ENCODE measurements at places on chromosomes 3 and 15. TPM values are rescaled to one million over a fixed set of nuclear protein-coding genes. Genes with fewer than 3 reads are reported as not detected.

DNA sequence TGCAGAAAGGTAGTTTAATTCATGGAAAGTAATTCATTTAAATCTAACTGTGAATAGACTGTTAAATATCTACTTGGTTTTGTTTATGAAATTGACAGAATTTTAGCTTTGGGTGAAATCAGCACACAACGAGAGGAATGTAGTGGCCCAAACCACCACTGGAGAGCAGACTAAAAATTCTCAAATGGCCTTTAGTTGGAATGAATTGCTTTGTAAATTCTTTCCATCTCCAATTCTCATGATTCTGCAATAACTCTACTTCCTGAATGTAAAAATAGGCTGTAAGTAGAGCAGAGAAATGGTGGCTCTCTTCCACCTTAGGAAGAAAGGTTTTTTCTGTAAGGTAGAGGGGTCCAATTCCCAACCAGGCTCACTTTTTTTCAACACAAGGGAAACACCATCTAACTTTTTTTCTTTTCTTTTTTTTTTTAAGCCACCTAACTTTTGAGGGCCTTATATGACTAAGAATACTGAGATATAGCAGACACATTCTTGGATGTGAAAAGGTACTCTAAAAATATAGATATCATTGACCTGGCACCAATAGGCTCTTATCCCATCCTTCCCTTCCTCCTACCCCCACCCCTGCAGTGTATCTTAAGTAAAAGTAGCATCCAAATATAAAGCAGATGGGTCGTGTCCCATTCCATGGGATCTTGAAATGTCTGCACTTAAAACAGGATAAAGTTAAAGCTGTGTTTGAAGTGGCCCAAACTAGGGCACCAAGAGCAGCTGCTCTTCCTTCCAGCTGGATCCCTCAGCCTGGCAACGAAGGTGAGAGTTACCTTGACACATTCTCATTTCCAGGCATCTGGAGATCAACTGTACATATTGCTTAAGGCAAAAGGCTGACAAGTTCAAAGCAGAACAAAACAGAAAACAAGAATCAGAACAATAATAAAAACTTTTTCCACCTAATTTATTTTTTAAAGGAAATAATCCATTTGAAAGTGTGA lies 194.1 kb downstream of the TPRG1 start:
- no peak for DNase-seq
- no peak overlapping the region for H3K4me3 ChIP-seq
- no peak overlapping the region for H3K27ac ChIP-seq

GRCh38 chr3:178714925-178715832 lies 178.9 kb downstream of the KCNMB2 start:
- H3K36me3 ChIP-seq, result no peaks in the 10 kb centered on the region
- no peaks in the 10 kb centered on the region for H3K27me3 ChIP-seq
- no peaks in the 10 kb centered on the region for H3K4me1 ChIP-seq
- no peak overlapping the region for H3K27ac ChIP-seq
- H3K4me3 ChIP-seq, result no peak overlapping the region

GRCh38 chr3:195073866-195074860 lies 196.8 kb downstream of the XXYLT1 start:
- DNase-seq, result no peak
- no peaks in the 10 kb centered on the region for H3K4me1 ChIP-seq
- no peaks in the 10 kb centered on the region for H3K27me3 ChIP-seq
- no peak overlapping the region for H3K27ac ChIP-seq
- no peak overlapping the region for H3K4me3 ChIP-seq

Gene GATA2
- total RNA-seq, result 275 TPM

Measured in prostate gland (tissue), 2 donors.